ENCODE measurements at places on chromosomes 13 and 19.

GRCh38 chr13:51804295-51805172 lies 571 bp upstream of the DHRS12 start:
- peak; percentile 18 for ATAC-seq

- no peak for ATAC-seq
These were observed 4.8 kb upstream of the RPS15 start for GRCh38 chr19:1433119-1434039.

- ATAC-seq: peak; percentile 75
These were observed 6.3 kb upstream of the RDH13 start for GRCh38 chr19:55068950-55069864.

DNA sequence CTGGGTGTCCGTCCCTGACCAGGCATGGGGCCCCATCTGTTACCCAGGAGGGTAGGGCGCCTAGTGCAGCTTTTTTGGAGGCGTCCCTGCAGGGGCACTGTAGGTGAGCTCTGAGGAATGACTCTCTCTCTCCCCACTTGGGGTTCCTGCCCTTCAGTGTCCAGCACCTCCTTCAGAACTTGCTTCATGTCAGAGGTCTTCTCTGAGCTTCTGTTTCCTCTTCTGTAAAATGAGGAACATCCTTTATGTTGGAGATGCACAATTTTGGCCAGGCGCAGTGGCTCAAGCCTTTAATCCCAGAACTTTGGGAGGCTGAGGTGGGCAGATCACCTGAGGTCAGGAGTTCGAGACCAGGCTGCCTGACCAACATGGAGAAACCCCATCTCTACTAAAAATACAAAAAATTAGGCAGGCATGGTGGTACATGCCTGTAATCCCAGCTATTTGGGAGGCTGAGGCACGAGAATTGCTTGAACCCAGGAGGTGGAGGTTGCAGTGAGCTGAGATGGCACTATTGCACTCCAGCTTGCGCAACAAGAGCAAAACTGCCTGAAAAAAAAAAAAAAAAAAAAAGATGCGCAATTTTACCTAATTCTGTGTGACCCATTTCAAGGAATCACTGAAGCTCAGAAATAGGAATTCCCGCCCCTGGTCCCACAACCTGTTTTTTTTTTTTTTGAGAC lies 15.2 kb upstream of the PIK3R2 start:
- no peak for ATAC-seq

GRCh38 chr19:15195371-15196334 lies 5.1 kb downstream of the NOTCH3 start:
- peak; percentile 53 for ATAC-seq

DNA sequence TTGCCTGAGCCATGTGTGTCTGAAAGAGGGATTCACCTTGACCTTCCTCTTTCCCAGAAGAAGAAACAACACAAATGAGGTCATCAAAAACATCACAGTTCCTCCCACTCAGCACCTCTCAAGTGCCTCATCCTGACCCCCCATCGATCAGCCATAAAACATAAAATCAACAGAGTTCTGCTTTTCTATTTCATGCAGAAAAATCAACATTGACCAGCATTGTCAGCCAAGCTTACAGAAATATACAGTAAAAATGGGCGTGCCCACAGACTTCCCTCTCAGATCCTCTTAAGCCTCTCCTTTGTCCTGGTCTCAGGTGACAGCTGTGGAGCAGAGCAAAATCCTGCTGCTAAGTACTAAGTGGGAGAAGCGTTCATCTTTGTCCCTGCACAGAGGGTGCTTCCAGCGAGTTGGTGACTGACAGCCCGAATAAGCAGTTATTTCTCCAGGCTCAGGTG lies 213.3 kb downstream of the OLFM4 start:
- ATAC-seq: no peak

GRCh38 chr19:12956446-12957388 lies at the start of gene GADD45GIP1:
Gene GADD45GIP1, minus strand, starts transcription at chr19:12957223. Its CDS starts 11 bp downstream, at chr19:12957212.
- ATAC-seq: peak; percentile 96

GRCh38 chr13:66400292-66400691 lies 829.8 kb downstream of the PCDH9 start:
- no peak for ATAC-seq

- peak; percentile 8 for ATAC-seq
These were observed 13.2 kb downstream of the GADD45B start for GRCh38 chr19:2488942-2489731.

DNA sequence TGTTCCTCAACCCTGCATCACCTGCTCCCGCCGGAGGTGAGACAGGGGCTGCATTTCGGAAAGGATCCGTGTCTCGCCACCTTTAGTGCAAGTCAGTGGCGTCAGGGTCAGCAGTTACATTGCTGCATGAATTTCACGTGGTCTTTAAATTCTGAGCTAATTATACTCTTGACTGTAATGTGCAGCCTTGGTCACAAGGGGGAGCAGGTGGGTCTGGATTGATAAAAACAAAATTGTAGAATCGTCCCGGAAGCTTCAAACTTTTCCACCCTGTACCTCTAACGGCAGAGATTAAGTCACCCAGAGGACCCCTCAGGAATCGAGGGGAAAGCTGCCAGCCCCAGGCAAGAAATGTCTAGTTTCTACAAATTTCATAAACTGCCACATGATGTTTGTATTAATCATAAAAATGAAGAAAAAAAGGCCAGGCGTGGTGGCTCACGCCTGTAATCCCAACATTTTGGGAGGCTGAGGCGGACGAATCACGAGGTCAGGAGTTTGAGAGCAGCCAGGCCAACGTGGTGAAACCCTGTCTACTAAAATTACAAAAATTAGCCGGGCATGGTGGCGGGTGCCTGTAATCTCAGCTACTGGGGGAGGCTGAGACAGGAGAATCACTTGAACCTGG lies 20.2 kb downstream of the BBC3 start:
- ATAC-seq: peak; percentile 67

DNA sequence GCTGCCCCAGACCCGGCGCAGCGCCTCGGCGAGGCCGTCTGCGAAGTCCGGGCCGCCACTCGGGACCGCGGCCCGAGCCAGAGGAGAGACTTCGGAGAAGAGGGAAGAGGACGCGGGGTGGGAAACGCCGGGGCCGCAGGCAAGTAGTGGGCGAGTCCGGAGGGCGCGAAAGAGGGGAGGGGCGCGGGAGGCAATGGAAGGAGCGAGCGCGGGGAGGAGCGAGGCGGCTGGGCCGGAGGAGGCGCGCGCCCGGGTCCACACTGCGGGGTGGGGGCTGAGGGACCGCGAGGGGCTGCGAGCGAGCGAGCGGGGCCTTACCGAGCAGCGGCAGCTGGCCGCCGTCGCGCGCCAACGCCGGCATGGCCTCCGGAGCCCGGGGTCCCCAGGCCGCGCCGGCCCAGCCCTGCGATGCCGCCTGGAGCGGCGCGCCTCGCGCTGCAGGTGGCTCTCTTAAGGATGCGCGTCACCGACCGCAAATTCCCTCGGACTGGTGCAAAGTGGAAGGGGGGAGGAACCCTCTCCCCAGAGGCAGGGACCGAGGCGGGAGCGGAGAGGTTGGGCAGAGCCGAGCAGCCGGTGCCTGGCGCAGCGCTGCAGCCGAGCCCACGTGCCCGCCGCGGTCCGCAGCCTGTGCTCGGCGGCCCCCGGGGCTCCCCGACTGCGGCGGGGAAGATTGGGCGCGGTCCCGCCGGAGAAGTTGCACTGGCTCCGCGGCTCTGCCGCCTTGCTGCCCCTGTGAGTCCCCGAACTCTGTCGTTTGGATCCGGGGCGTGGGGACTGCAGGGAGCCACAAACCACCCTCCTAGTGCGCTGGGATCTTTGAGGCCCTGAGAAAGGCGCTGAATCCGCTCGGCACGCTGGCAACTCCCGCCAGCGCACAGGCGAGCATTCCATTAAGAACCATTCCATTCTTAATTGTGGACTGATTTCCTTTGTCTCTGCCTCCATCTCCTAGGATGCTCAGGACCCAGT lies at the start of gene FLT3:
TSS of gene FLT3 (minus strand) at position 427 of the 972 bp plus-strand sequence. CDS start at position 361, 66 bp downstream.
- peak; percentile 55 for ATAC-seq

- ATAC-seq: peak; percentile 94
These were observed at the start of gene SHFL for GRCh38 chr19:10085641-10086590. Gene SHFL, plus strand, starts transcription at chr19:10086317. Its CDS starts 111 bp downstream, at chr19:10086428.

- no peak for ATAC-seq
These were observed 34.4 kb downstream of the ZNF44 start for GRCh38 chr19:12260236-12260635.

GRCh38 chr19:37906869-37907734 lies at the start of gene SIPA1L3:
Gene SIPA1L3, plus strand, starts transcription at chr19:37907208. Its CDS starts 174,358 bp downstream, at chr19:38081566.
- peak; percentile 99 for ATAC-seq

DNA sequence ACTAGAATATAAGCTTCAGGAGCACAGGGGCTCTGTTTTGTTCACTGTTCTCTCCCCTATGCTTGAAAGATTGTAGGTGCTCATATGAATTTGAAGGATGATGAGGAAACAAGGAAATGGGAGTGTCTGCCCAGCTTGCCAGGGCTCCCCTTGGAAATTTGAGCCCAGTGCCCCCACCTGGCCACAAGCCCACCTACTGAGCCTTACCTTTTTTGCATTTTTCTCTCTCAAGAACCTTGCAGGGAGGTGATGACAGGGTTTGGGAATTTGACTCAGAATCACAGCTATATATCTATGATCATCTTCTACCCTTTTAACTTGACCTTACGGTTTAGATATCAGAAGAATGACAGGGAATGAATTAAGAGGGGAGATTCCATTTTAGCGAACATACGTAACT lies 33.8 kb downstream of the SERP2 start:
- no peak for ATAC-seq

DNA sequence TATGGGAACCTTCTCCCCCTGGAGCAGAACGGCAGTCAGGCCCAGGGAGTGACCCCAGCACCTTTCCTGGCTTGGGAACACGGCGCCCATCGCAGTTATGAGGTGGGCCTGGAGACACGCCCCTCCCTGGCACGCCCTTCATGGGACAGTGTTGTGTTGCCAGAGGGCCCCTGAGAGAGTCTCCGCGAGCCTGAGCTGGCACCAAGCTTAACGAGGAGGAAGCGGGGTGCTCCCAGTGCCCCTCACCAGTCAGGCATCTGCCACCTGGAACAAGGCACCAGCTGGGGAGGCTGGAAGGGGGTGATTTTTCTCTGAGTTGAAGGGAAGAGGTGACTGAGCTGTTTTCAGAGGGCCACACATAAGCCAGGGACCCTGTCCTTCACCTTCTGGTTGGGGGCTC lies 180.6 kb downstream of the KDM4B start:
- ATAC-seq: no peak

- no peak for ATAC-seq
These were observed 699 bp downstream of the PTOV1 start for GRCh38 chr19:49851456-49852259.

DNA sequence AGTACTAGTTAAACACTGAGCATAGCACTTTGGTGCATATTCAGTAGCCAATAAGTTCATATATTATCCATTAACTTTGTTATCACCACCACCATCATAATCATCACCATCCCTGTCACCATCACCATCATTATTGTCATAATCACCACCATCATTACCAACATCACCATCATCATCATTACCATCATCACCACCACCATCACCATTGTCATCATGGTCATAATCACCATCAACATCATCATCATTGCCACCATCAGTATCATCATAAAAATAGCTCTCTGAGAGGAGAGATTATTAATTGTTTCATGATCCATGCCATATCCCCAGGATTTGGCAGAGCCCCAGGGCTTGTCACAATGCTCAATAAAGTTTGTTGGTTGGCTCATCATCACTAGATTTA lies 49.3 kb downstream of the MBD3L1 start:
- no peak for ATAC-seq

- no peak for ATAC-seq
These were observed 244.6 kb upstream of the SGCG start for GRCh38 chr13:22936228-22936627.

DNA sequence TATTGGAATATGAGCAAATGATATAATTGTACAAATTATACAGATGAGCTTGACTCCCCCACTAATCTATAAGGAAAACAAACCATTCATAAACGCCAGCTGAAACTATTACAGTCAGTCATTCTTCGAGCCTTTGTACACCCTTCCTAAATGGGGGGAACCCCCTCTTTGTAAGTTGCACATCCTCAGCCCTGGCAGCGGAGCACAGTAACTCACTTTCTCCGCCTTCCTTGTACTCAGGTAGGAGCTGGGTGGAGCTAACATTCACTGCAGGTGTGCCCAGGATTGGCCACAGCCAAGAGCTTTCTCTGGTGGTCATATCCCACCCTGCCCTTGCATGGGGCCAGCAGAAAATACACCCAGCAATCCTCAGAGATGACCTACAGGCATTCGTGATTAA lies 28.6 kb downstream of the PIN1 start:
- peak; percentile 66 for ATAC-seq

DNA sequence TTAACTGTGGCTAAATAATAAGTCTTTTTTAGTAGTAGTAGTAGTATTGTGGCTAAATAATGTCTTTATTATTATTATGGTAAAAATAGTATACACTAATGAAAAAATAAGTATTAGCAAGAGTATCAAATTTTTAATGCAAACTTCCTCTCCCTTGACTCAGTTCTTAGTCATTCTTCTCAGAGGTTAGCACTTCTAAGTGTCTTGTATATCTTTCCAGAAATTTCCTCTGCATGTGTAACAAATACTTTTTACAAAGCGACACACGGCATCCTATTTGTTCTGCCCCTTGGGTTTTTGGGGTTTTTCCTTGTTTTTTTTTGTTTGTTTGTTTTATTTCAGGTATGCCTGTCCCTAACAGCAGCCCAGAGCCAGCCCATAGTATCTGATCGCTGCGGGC lies 20.9 kb downstream of the SIN3B start:
- no peak for ATAC-seq

- no peak for ATAC-seq
These were observed 214.0 kb downstream of the ENOX1 start for GRCh38 chr13:43572656-43573360.

DNA sequence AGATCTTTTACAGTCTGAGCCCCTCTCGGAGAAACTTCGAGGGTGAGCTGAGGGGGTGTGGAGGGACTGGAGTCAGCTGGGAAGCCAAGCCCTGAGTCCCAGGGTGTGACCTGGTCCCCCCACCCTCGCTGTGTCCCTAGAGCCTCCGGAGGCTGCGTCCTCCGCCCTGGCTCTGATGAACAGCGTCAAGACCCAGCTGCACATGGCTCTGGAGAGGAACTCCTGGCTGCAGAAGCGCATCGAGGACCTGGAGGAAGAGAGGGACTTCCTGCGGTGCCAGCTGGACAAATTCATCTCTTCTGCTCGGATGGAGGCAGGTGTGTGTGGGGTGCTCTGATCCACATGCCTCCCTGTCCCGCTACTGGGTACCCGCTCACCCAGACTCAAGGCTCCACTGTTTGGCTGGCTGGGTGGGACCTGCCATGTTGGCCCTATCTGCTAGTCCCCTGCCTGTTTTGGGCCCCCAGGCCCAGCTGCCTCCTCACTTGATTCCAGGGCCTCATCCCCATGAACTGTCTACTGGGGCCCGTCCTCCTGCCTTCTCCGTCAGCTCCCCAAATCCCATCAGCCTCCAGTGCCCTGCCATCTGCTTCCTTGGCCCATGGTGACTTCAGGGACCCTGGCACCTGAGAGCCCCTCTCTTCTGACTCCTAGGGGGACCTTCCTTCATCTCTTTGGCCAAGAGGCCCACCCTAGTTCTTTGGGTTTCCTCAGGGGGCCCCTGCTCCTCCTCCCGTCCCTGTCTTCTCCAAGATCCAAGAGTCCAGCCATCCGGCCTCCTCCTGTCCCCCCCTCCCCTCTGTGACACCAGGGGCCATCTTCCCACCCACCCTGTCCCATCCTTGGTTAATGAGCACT lies 1.5 kb downstream of the CCDC106 start:
- ATAC-seq: no peak

GRCh38 chr13:41554180-41554579 lies 96.8 kb downstream of the RGCC start:
- peak; percentile 21 for ATAC-seq

- no peak for ATAC-seq
These were observed 3.5 kb upstream of the STK24 start for GRCh38 chr13:98580420-98580819.

All from activated CD4-positive, CD25-positive, alpha-beta regulatory T cell treated with anti-CD3 and anti-CD28 coated beads, Interleukin-2, amount 50 U/mL, for 24 hours (primary cell).